Body of pancreas (tissue), 4 donors: ENCODE measurements at places on chromosomes 1 and 21.

DNA sequence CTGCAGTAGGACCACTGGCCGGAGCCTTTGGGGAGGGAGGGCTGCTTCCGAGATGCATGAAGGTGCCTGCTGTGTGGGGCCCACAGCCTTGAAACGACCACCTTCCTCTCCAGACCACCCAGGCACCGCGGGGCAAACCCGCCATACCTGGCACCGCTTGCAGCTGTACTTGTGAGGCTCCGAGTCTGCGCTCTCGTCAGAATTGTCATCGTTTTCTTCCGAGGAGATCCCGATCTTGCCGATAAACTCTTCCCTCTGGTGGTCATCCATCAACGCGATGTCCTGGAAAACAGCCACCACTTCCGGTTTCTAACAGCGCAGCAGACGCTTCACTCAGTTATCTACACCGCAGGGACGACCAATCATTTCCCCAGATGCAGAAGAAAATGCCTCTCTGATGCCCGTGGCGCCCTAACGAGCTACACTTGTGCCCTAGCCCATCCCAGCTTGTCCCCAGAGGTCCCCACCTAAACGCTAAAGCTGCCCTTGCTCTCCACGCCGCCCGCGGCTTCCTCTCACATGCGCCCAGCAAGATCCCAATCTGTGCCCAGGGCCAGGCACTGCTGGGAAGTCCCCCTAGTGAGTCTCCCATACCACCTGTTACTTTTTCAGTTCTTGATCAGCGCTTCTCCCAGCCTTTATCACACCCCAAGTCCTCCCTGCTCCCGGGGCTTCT, 55.0 kb upstream of the RIPK4 start:
- DNase-seq, result no peak

- DNase-seq, result no peak
Observed at GRCh38 chr1:88499671-88500070, 184.4 kb upstream of the PKN2 start.

DNA sequence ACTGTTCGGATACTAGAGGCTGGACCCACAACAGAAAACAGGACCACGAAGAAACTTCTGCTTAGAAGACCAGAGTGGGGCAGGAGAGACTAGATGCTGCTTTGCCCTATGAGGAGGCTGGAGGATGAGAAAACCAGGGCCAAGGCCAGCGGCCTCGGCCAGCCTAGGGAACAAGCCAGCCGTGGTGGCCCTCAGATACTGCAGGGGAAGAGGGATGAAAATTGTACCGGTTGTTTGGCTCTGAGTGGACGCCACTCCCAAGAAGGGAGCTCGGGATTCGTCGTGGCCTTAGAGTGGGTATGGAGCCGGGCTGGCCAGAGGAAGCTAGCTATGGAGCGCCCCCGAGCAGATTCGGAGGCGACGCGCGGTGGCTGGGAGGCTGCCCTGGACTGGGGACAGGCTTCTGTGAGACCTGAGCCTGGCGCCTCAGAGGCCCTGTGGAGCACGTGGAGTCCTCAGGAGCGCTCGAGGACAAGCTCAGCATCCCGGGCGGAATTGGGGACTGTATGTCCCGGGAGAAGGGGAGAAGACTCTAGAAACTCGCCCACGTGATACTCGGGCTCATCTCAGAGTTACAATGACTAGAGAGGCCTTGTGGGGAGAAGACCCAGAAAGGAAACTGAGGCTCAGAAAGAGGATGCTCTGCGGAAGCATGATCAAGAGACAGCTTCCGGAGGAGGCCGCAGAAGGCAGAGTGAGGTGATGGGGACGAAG, 2.8 kb downstream of the PRRX1 start:
- no peak for DNase-seq

- no peak for DNase-seq
Observed at GRCh38 chr1:9315411-9316079, 22.9 kb downstream of the SPSB1 start.

- DNase-seq, result no peak
Observed at GRCh38 chr1:44694863-44695478, 20.5 kb downstream of the ARMH1 start.

DNA sequence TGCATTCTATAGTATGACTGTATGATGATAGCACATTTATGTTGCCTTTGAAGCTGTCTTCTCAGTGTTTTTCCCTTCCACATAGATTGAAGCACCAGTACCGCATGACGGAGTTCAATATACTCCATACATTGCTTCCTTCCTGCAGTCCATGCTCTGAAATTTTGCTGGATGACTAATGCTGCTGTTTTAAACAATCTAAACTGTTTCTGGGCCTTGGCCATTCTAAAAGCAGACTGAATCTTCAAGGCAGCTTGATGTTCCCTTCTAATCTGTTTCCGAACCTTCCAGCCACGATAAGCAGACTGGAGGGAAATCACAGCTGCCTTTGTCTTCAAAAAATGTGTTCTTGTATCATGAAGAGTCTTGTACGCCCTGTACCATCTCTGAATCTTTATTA, 36.2 kb upstream of the F13B start:
- DNase-seq, result no peak

DNA sequence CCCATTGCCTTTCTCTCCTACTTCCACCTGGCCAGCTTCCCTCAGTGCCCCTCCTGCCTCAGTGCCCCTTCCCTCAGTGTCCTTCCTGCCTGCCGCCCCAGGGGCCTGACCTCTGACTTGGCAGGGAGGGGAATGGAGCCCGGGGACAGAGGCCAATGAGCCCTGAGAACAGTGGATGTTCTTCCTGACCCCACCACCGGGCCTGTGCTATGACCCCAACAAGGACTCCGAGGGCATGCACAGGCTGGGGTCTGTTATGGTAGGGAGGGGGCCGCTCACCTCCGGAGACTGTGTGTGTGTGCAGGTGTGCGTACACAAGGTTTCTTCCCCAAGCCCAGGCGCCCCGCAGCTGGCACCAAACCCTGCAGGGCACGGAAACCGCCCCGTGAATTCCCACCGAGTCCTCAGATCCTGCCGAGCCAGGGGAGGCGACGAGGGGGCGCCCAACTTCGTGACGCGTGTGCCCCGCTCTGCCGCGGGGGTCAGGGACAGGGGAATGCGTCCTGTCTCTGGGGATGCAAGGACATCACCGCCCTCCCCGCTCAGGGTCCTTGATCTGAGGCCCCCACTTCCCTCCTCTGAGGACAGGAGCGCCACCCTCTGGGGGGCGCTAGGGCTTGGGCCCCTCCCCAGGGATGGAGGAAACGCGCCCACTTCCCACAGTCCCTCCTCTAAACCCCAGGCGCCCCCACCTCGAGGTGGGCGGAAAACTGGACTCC, 766 bp downstream of the RAP1GAP start:
- peak; percentile 55 for DNase-seq

DNA sequence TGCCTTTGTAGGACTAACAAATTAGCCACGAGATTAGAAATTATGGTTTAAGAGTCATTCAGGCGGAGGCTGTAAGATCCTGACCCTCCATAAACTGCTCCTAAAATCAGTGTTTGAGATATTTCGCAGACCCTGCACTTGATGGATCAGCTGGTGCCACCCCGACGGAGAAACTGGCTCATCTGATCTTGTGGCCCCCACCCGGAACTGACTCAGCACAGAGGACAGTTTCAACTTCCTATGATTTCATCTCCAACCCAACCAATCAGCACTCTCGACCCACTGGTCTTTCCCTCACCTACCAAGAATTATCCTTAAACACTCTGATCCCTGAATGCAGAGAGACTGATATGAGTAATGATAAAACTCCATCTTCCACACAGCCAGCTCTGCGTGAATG, 3.7 kb upstream of the JAM2 start:
- no peak for DNase-seq

DNA sequence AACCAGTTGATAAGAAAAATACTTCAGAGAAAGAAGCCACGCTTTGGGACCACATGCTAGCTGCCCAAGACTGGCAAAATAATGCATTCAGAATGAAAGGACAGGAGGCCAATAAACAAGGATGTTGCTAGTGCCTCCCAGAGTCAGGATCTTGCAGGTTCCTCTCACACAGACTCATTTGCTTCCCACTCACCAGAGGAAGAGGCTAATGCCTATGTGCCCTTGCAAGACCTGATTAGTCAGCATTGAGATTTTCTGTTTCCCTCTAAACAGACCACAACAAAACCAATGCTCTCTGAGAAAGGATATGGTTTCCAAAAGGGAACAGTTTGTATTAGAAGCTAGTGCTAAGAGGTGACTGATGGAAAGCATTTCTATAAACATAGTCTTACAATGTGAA, 85.7 kb downstream of the NRDC start:
- DNase-seq, result no peak

DNA sequence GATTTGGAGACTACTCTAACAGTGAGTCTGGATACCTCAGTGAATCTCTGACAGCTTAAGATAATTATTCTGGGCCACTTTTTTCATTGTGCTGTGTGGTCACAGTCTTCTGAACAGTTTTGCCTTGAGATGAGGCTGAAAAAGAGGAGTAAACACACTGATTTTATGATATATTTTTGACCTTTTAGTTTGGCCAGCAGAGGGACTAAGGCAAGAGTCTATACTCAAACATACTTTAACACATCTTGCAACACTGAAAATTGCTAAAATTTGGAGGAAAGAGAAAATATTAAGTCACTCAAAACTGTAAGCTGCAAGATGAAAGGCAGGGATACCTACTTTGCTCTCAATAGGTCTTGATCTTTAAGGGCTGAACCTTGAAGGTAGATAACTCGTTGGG, 182.7 kb downstream of the KCNT2 start:
- DNase-seq, result no peak

DNA sequence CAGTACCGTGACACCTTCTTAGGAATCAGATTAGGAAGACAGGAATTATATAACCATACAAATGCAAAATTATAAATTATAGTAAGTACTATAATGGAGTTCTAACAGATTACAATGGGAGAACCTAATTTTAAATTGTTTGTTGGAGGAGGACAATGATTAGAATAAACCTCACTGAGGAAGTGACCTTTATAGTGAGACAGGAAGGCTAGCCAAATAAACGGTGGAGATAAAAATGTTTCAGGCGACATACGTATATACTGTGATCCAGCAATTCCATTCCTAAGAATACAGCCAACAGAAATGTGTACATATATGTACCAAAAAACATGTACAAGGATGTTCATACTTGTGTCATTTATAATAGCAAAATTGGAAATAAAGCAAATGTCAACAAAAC, 15.2 kb downstream of the SYNJ1 start:
- no peak for DNase-seq

GRCh38 chr1:71242239-71242638, 161.4 kb upstream of the ZRANB2 start:
- no peak for DNase-seq

DNA sequence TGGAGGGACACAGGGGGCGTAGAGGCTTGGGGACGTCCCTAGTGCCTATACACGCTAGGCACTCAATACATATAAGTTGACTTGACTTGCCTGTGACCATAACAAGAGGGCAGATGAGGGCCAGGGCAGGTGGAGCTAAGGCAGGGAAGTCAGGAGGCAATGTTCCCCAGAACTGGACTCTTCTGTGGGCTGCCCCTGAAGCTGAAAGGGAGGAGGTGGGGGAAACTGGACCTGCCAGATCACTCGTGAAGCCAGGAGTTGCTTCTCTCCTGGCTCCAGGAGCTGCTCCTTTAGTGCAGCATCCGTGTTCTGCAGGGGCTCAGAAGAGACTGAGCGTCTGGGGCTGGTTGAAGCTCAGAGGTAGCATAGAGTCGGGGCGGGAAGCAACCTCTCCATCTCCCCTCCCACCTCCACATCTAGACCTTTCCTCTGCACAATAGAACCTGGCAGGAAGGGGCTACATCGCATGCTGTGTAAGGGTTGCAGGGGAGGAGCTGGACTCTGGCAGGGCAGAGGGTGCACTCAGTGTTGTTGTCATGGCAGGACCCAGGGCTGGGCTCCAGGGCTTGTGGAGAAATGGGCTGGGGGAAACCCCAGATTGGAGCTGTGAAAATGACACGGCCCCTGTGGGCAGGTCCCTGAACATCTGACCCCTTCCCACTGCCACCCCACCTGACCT, 2.9 kb upstream of the SEMA4A start:
- DNase-seq, result no peak

- DNase-seq, result no peak
Observed at GRCh38 chr21:40719615-40720014, 127.3 kb downstream of the DSCAM start.

- peak; percentile 71 for DNase-seq
Observed at GRCh38 chr1:37811027-37811655, 3.1 kb upstream of the YRDC start.

DNA sequence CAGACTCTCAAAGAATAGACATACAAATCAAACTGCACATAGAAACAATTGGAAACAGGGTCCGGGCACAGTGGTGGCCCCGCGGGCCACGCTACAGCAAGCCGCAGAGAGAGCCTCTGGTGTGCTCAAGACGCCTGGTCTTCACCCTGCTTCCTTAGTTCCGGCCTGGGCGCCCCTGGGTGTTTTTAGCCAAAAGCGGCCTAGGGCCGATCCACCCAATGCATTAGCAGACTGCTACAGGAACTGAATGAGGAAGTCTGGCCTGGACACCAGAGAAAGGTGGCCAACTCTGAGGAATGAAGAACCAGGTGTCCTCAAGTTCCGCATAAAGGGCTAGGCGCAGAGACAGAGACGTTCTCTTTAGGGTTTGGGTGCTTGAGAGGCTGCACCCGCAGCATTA, 1.7 kb downstream of the PRRX1 start:
- no peak for DNase-seq

DNA sequence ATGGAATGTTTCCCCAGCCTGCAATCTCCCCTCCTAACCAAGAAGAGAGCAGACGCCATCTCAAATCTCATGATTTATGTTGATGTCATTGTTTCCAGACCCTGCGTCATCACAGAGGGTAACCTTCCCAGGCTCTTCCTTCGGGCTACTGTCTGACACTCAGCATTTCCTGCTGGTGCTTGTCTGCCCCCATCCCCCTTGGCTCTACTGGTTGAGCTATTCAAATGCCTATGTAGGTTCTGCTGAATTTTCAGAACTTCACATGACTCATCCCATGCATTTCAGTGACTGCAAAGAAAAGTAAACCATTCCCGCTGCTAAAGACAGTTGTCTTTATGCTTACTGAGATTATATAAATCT, 24.8 kb upstream of the ITPKB start:
- DNase-seq, result no peak

DNA sequence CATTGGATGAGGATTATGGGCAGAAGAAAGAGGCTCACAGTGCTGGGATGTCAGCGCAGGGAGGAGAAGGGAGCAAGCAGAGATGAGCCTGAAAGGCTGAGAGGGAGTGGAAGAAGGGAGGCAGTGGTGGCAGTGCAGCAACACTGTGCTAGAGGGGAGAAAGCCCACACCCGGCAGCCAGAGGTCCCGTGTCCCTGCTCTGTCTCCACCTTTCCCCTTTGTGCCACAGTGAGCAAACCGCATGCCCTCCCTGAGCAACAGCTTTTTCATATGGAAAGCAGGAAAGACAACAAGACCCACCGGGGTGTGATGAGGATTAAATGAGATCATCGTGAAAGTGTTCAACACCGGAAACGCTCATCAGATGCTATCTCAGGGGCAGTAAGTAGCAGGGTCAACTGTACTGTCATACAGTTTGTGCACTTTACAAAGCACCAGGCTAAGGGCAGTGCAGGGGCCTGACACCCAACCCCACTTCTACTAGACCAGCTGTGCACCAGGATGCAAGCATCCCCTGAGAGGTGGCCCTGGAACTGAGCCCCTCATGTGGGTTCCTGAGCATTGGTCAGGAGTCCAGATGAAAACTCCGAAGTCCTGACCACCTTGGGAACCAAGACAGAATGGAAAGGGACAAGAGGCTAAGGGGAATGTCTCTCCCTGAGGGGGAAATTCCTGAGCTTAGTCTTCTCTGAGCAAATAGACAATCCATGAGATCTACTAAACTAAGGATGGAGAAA, 9.1 kb downstream of the NHLH1 start:
- no peak for DNase-seq
